NCI-H2227 treated with DMSO at 0.1 percent for 48 hours (cell line): ENCODE measurements at places on chromosomes 3 and 15.

DNA sequence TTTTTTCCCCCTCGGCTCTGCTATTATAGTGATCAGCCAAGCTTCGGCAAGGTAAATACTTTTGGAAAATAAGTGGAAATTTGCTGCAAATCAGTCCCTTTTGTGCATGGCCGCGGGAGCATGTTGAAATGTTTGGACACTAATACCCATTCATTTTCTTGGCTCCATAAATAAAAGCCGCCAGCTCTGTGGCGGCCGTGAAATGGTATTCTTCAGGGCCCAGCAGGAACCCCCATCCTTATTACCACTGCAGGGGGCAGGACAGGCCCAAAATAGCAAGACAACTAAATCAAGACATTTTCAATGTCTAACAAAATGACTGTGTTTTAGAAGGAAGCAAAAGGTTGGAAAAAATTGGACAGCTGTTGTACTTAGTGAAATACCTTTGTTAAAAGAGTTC lies 362.3 kb downstream of the NR2F2 start:
- peak; percentile 88 for DNase-seq

- DNase-seq: no peak
These were observed 614 bp upstream of the MINDY2 start for GRCh38 chr15:58770519-58770856.

GRCh38 chr3:59771768-59772181 lies 722.0 kb upstream of the CFAP20DC start:
- DNase-seq: no peak

GRCh38 chr3:189331002-189331418 lies 159.2 kb downstream of the TPRG1 start:
- DNase-seq: no peak

- DNase-seq: no peak
These were observed 36.2 kb downstream of the CDCP1 start for GRCh38 chr3:45109771-45110508.

DNA sequence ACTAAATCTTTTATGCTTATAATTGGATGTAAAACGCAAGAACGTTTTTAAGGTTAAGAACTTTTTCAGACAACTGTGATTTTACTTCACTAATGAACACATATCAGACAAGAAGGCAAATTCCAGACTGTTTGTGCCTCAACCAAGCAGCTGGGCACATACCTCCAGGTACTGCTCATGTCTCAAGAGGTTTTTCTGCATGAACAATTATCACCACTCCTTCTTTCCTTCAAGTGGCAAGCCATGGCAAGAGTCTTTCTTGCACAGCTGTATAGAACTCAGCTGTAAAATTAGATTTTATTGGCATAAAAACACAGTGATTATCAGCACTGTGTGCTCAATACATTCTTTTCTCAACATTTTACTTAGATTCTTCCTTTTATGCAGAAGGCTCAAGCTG lies 64.3 kb downstream of the FNDC3B start:
- DNase-seq: no peak

DNA sequence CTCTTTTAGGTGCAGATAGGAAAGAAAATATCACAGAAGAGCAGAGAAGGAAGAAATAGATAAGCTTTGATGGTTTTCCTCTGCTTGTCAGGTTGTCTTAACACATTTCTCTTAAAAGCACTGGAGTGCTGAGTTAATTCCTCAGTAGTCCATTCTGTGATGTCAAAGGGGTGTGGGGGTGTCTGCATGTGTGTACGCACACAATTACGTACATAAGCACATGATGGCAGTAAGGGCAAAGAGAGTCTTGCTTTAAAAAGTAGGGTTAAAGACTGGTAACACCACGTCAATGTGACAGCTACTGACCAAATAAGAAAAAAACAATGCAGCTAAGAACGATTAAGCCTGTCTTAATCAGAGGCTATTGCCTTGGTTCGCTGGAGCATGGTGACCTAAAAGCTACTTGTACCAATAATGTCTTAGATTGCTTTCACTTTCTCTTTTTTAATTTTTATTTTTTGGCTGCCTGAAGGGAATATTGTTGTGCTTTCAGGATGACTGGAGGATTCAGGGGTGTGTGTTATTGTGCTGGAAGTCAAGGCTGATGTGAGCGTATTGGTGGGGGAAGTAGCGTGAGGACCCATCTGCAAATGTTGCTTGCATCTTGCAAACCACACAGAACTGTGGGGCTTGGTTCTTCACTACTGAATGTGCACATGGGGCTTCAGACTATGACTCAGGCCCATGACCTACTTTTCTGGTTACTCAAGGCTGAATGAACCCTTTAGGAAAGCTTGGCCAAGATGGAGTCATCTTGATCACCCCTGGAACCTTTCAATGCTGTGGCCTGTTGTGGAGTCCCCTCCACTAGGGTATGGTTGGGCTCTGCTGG lies 417.8 kb upstream of the TPM1 start:
- DNase-seq: no peak

GRCh38 chr15:24919446-24919845 lies 35.3 kb upstream of the SNRPN start:
- DNase-seq: no peak

- no peak for DNase-seq
These were observed 90.8 kb upstream of the CMC1 start for GRCh38 chr3:28150465-28151206.

DNA sequence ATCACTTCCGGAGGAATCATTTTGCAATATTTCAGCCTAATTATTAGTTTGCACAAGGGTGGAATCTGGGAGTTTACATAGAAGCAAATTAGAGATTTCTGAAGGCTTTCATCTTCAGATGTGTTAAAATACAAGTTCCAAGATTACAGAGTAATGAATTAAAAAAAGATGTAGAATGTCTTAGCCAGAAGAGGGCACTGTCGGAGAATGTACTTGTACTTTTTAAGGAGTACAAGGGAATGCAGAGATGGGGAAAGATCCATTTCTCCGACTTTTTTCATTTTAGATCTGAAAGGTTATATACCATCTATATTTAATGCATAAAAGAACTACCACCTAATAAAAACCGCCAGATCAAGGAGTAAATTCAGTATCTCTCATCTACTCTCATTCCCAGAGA lies 43.1 kb upstream of the WDR5B start:
- DNase-seq: peak; percentile 24

DNA sequence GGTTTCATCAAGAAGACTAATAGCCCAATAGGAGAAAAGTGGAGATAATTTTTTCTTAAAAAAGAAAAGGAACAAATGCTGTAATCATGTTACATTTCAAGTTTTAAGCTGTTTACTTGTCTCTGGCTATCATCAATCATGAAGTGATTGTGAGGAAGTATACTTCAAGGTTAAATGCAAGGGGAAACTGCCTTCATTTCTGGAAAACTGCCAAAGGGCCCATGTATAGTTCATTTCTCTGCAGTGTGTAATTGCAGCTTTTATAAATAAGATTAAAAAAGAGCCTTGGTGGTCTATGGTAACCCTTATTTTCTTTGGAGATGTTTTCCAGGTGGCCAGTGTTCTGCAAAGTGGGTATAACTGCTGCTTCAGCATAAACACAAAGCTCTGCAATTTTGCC lies 101.9 kb downstream of the GRM7 start:
- no peak for DNase-seq

- no peak for DNase-seq
These were observed 20.6 kb downstream of the DLEC1 start for GRCh38 chr3:38059591-38059990.

DNA sequence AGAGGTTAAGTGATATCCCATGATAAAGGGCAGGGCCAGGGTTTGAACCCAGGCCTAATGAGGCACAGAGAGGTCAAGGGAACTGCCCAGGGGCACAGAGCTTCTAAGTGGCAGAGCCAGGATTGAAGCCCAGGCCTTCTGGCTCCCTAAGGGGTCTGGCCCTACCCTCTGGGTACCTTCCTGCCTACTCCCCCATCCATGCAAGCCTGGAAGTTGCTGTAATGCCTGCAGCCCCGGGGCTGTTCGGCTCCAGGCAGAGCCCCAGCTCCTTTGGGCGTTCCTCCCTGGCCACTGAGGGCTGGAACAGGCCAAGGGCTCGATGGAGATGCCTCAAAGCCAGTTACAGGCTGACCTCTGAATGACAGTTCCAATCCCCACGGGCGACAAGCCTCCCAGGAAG lies 4.5 kb downstream of the GRIP2 start:
- DNase-seq: no peak

GRCh38 chr3:56467108-56467507 lies 1.2 kb downstream of the ERC2 start:
- DNase-seq: peak; percentile 91

DNA sequence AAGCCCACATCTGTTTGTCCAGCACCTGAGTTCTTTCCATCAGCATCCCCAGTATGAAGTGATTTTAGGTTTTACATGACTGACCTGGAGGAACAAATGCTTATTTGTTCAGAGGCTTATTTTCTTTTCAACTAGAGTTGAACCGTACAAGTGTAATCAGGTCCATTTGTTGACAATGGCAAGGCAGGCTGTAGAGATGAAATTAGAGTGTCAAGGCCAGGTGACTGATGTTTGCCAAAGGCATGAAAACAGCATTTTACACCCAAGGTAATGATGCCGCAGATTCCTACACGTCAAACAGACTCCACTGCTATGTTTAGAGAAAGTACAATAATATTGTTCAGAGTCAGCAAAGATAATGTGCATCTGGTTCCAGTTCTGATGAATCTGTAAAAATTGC lies 96.5 kb downstream of the KCNAB1 start:
- peak; percentile 96 for DNase-seq

DNA sequence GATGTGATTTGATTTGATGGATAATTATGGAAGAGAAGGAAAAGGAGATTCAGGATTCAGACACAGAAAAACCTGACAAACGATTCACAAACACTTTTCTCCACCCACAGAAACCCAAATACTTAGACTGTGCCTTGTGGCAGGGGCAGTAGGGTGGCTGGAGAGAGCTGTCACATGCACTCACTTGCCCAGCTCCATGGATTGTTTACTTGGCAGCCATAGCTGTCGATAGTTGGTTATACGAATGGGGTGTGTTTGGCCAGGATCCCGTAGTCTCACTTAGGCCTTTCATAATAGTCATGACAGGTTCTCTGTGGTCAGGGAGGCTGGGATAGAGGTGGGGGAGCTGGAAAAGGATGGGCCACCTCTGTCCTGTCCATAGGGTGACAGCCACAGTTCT lies 76.9 kb downstream of the CACNA1D start:
- DNase-seq: no peak

DNA sequence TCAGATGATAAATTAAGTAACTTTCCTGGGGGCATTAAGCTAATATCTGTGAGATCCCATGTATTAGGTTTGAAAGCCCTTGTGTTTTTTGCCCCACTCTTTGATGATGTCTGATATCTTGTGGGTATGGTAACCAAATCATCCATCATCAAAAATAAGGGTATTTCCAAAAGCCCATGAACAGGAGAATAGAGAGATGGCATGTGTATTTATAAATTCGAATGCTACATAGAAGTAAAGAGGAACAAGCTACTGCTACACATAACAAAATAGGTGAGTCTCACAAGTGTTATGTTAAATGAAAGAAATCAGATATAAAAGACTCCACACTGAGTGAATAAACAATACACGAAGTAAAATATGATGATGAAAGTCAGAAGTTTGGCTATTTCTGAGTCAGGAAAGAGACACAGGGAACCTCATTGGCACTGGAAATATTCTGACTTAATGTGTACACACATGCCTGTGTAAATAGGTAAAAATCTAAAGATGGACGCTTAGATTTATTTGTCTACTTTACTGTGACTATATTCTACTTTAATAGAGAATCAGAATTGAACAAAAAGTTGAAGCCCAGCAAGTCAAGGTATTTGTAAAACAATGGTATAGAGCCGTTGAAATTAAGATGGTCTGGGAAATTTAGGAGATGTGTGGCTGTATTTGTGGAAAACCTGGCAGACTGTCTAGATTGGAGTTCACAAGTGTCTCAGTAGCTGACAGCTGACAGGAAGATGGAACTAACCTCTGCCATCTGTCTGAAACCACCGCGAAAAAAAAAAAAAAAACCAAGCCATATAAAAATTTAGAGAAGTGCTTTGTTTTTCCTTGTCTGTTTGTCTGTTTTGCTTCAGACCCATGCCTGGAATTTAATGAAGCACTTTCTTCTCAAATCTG lies 111.0 kb upstream of the TGFBR2 start:
- DNase-seq: no peak

GRCh38 chr3:71910108-71910507 lies 125.2 kb upstream of the PROK2 start:
- DNase-seq: no peak

GRCh38 chr15:73052653-73053397 lies 562 bp downstream of the NEO1 start:
- peak; percentile 58 for DNase-seq

- DNase-seq: no peak
These were observed 49.9 kb upstream of the IL12A start for GRCh38 chr3:159938714-159939113.

- no peak for DNase-seq
These were observed 183.3 kb upstream of the DCBLD2 start for GRCh38 chr3:99084826-99085225.

DNA sequence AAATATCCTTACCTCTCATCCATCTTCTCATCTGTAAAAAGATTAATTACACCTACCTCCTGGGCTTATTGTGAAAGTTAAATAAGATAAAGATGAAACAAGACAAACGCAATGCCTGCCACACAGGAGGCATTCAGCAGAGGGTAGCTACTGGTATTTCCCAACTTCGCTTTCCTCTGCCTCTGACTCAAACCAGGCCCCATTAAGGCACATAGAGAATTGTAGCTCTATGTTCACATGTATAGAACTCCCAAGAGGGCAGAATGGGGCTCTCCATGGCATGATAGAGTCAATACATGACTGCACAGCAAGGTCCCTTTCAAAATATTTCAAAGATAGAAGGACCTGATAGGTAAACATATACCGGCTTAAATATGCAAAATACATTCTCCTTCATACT lies 1.4 kb downstream of the LYSMD2 start:
- no peak for DNase-seq

DNA sequence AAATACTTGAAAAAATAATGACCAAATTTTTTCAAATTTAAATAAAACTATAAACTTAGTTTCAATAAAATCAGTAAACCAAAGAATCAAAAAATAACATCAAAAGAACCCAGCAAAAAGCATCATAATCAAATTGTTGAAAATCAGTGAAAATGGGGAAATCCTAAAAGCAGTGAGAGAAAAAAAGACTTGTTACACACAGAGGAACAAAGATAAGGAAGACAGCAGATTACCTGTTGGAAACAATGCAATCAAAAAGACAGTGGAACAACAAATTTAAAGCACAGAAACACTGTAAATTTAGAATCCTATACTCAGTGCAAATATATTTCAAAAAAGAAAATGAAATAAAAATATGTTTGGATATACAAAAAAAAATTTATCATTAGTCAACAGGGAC lies 156.2 kb upstream of the LMCD1 start:
- no peak for DNase-seq
